ENCODE measurements at places on chromosomes 2 and 18.

- DNase-seq, result no peak
Observed at GRCh38 chr2:2328848-2329247, 2.2 kb downstream of the MYT1L start.

DNA sequence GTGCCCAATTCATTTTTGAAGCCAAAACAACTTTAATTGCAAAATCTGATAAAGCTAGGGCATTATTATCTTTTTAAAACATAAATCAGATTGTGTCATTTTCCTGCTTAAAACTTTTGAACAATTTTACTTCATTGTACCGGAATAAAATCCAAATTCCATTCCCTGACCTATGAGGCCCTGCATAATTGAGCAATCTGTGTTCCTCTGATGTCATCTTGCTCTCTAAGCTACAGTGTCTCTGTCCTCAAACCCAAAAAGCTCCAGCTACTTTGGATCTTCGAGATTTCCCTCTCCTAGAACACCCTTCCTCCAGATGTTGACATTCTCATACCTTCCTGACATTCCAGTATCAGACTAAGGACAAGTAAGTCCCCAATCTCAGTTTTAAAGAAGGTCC, 395.9 kb downstream of the LRATD1 start:
- DNase-seq, result no peak

DNA sequence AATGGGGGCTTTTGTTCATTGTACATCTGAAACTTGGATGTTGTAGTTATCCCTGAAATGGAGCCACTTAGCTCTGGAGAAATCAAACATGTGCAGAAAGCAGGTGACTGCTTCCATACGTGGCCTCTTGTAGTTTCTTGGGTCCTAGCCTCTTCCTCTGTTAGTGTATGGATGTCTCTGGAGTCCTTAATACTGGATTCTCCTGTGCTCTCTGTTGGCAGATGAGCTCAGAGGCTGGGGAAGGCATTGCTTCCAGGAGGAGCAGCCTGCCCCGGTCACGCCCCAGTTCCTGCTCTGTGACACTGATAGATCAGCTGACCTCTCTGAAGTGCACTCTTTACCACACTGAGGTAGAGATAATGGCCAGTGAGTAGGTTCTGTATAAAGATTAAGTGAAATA, 176.2 kb downstream of the LDLRAD4 start:
- no peak for DNase-seq

DNA sequence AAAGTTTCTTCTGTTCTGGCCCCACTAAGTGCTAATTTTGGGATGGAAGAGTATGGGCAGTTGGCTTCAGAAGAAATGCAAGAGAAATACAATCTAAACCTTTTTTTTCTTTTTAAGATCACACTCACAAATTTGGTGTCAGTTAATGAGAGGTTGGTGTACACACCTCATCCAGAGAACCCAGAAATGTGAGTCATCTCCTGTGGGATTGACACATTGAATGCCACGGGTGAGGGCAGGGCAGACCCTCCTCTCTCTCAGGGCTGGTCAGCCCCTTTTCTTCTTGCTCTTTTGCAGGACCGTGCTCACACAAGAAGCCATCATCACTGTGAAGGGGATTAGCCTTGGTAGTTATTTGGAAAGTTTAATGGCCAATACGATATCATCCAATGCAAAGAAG, 19.2 kb downstream of the PRELID3A start:
- DNase-seq, result no peak

DNA sequence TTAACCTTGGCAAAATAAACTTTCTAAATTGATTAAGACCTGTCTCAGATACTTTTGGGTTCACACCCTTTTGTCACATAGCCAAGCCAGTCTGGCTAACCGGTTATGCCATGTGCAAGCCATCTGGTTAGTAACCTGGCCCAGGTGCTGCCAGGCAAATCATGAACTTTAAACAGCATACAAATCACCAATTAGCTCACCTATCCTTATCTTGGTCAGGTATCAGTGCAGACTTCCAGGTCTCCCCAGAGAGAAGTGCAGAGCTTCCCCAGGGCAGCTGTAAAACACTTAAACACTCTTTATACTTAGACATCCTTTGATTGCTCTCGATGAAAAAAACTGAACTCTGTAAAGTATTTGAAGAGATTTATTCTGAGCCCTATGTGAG, 14.9 kb upstream of the MC5R start:
- no peak for DNase-seq

DNA sequence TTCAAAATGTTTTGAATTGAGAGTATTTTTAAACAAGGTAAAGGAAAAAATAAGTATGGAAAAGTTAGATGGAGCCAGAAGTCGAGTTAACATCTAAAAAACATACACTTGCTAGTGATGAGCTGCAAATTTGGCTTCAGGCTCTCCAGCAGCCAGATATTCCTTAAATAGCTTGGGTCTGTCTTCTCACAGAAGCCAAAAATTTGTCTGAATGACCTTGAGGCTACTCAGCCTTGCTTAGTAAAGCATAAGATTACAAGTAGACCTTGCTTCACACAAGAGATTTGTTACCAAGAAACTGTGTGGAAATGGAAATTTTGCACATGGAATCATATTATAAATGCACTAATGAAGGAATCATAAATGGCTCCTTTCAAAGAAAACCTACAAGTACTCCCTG, 40.8 kb upstream of the GRB14 start:
- no peak for DNase-seq

DNA sequence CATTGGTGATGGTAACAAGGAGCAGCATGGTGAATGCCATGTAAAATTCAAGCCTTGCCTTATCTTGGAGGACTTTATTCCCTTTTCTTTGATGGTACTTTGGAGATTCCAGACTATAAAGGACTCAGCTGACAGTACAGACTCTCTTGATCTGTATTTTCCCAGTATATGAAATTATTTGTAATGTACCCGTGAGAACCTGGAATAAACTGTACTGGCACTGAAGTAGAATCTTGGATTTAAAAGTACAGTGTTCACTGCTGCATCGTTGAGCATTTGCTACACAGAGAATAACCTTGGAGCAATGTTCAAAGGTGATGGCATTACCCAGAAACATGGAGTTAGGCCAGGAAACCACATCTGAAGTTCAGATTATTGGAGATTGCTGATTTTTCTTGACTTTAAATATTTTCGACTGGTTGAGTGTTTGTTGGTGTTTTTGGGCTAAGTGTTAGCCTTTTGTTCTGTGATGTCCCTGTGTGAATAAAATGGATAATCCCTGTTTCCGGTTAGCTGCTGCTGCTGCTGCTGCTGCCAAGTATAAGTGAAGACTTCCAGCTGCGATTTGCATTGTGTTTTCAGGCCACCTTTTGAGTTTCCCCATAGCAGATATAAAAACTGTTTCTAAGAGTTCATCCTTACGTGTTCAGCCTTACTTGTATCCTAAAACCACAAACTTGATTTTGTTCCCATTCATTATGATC, 122.0 kb downstream of the SPTBN1 start:
- DNase-seq, result no peak

- no peak for DNase-seq
Observed at GRCh38 chr2:219687272-219687671, 59.8 kb downstream of the SLC4A3 start.

GRCh38 chr2:145038041-145038525, 518.2 kb upstream of the ZEB2 start:
- no peak for DNase-seq

- DNase-seq, result no peak
Observed at GRCh38 chr2:8597094-8597493, 84.8 kb upstream of the ID2 start.

DNA sequence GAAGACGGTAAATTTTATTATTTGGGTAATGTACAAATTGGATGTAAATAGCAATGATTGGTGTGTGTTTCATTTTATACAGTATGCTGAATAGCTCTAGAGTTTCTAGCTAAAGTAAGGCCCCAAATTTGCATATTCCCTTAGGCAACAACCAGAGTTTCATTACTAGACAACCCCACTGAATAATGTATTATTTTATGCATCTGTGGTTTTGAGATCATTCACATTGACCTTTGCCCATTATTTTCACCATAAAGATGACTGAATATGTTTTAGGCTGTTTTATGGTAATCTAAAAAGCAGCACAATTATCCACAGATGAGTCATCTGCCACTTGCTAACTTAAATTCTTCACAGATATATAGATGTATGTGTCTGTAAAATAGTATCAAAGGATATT, 44.5 kb upstream of the C2orf74 start:
- DNase-seq, result no peak

- DNase-seq, result no peak
Observed at GRCh38 chr18:3248062-3248657, 559 bp downstream of the MYL12A start.

DNA sequence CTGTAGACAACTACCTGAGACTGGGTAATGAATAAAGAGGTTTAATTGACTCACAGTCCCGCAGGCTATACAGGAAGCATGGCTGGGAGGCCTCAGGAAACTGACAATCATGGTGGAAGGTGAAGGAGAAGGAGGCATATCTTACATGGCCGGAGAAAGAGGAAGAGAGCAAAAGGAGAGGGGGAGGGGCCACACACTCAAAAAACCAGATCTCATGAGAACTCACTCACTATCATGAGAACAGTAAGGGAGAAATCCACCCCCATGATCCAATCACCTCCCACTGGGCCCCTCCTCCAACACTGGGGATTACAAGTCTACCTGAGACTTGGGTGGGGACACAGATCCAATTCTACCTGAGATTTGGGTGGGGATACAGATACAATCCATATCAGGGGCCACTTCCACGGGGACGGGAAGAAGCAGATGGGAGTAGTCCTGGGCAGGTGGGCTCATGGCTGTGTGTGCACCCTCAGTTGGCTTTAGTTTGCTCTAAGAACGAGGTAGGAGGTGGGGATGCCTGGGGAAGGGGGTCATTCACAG, 9.9 kb downstream of the MAB21L4 start:
- DNase-seq, result no peak

GRCh38 chr18:13028869-13029268, 37.7 kb downstream of the CEP192 start:
- DNase-seq, result no peak

- no peak for DNase-seq
Observed at GRCh38 chr2:43435746-43436145, 160.1 kb downstream of the THADA start.

DNA sequence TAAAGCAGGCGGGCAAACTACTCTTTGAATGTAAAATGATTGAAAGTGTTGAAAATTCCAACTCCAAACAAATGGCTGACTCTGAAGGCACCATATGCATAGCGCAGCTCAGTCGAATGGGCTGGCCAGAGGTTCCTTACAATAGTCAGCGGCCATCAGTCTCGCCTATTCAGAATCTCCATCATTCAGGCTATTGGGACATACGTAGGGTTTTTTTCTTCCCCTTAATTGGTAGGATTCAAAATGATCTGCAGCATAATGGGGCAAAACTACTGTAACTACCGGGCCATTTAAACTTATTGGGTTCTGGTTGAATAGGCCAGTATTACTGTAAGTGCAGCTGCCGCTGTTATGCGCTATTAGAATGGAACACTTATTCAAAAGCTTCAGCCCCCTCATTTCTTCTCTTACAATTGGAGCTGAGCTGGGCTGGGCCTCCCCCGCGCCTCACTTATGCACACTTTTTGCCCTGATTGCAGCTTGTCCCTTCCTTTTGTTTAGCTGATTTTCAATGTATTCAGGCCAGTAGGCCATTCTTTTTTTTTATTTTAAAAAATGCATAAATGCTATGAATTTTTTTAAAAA, 40.4 kb downstream of the SLC9A4 start:
- no peak for DNase-seq

DNA sequence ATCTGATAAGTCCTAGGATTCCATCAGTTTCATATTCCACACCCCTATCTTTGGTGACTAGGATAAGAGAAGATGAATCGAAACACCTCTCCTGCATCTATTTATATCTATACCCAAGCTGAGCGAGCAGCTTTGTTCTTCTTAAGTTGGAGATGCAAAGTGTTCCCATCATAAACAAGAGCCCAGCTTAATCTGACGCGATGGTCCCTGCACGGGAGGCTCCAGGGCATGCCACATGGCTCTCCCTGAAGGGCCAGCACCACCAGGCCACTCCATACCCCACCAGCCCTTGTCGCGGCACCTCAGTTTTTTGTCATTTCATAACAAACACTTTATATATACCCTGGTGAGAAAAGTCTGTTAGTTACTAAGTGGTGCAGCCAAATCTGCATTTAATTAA, 255.3 kb downstream of the L3MBTL4 start:
- DNase-seq, result no peak

DNA sequence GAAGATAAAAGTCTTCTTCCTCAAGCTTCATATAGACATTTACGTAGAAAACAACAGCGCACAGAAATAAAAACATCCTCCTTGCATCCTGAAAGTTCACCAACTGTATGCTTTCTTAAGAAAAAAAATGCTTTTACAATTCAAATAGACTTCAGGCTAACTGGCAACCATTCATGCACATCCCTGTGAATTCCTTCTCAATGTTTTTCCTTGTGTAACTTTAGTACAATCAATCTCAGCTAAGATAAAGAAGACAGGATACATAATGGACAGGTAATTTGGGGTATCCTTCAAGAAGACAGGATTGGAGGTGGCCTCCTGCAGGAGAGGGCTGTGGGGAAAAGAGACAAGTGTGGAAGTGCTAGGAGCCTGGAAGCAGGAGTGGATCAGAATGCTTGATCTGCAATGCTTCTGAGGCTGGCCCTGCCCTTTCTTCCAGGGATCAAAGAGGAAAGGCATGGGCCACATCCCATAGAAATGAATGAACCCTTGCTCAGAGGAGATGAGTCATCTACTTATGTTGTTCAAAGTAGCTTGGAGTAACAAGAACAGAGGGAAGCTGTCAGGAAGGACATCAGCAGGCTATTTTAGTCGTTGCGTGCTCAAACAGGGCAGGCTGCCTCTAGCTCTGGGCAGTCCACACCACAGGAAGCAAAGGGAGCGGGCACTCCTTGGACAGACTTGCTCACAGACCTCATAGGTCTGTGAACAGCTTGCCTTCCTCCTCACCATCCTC, 126.6 kb downstream of the TMEM131 start:
- DNase-seq, result no peak

DNA sequence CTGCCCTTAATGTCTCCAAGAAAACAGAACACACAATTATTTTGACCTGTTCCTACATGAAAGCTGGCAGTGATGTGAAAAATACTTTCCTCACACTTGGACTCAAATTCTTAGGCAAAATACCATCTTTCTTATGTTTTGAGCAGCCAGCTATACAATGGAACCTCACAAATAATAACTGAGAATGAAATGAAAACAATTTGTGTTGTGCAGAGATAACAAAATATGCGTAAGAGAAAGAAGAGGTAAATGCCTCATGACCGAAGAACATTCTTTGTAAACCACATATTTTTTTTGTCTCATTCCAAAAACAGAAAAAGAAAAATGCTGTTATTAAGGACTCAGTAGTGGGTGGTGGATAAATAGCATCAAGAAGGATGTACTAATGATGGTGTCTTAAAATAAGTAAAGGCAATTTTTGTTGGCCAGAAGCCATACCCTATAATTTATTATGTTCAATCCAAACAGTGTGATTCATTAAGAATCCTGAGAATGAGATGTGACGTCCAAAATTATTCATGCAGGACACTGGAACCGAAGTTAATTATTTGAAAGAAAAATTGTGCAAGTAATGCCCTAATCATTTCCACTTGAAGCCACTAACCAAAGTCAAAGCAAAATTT, 193.0 kb upstream of the NETO1 start:
- no peak for DNase-seq

DNA sequence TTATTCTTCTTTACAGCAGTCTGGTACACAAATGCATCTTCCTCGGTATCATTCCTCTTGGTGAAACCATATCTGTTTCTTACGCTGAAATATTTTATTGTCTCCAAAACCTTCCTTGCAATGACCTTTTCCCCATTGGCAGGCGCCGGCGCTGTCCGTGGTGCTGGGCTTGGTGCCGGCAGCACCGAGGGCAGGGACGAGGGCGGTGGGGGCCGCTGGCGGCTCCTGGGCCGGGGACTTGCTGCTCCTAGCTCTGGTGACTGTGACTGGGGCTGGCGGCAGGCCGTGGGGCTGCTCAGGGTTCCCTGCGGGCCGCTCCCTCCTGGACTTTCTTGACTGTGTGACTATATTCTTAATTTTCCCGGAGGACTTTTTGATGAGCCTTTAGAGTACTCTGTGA, 72.5 kb downstream of the GPR39 start:
- DNase-seq, result no peak

Data from stimulated activated CD4-positive, alpha-beta T cell treated with anti-CD3 and anti-CD28 coated beads, Interleukin-1b, Interleukin-23, amount 100 ng/mL, for 48 hours (primary cell).